ENCODE measurements at places on chromosomes 5 and 9.

GRCh38 chr5:121031491-121031890 is 567.4 kb downstream of the PRR16 start:
- no peak for DNase-seq

GRCh38 chr9:104948277-104948676 is 20.3 kb upstream of the ABCA1 start:
- no peak for DNase-seq

GRCh38 chr5:67093279-67093678 is 103.3 kb downstream of the CD180 start:
- DNase-seq = peak; percentile 15

DNA sequence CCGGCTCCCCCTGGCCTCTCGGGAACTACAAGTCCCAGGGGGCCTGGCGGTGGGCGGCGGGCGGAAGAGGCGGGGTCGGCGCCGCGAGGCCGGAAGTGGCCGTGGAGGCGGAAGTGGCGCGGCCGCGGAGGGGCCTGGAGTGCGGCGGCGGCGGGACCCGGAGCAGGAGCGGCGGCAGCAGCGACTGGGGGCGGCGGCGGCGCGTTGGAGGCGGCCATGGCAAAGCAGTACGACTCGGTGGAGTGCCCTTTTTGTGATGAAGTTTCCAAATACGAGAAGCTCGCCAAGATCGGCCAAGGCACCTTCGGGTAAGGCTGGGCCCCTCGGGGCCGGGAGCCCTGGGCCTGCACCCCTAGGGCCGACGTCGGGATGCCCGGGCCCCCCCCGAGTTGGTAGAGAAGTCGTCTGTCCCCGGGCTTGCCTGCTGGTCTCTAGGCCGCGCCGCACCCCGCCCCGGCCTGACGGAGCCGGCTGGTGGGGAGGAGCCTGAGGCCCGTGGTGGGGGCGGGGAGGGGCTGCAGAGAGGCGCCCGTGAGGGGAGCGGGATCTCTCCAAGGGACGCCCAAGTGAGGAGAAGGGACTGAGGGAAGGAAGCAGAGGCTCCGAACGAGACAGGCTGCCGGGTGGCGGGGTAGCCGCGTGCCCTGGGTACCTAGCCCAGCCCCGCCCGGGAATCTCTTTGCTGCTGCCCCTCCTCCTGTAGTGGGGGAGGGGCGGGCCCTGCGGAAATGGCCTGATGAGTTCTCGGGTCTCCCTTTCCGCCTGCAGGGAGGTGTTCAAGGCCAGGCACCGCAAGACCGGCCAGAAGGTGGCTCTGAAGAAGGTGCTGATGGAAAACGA is at the start of gene CDK9:
Gene CDK9, plus strand, starts transcription at position 102 of the 840 bp plus-strand sequence. Its CDS starts 115 bp downstream, at position 217.
- peak; percentile 90 for DNase-seq

- DNase-seq = no peak
Observed at GRCh38 chr5:125979636-125980035, 443.6 kb upstream of the GRAMD2B start.

- peak; percentile 21 for DNase-seq
Observed at GRCh38 chr9:121601194-121601593, 50.2 kb upstream of the DAB2IP start.

DNA sequence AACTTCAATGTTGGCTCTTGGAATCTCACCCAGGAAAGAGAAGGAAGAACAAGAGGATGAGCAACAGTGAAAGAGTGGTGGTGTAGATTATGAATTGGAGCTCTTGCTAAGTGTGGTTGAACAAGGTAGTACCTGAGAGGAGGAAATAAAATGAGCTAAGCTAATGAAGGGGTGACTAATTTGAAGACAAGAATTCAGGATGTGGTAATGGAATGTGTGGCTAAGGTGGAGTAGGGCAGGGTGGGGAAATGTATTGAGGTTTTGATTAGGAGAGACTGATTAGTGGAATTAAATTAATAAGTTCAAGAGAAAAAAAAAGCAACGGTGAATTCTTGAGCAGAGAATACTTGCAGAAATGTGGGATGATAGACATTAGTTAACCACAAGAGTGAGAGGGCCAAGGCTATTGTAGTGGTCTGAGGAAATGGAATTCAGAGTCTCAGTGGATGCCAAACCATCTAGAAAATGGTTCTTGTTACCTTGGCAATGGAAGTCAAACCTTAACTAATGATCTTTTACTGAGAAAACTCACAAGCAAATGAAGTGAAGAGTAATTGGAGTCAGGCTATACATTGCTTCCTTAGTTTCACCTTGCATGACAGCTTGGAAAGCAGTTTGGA is 648.3 kb upstream of the ZNF608 start:
- peak; percentile 18 for DNase-seq

All from cardiac fibroblast (primary cell).